ENCODE measurements at places on chromosomes 2 and 18. TPM values are rescaled to one million over a fixed set of nuclear protein-coding genes. Genes with fewer than 3 reads are reported as not detected.

The CDH19 gene
- not detected for total RNA-seq

The TEX44 gene
- total RNA-seq = not detected

The TNFAIP6 gene
- total RNA-seq = 2.2 TPM

GRCh38 chr18:35267161-35267651 is 22.8 kb downstream of the ZSCAN30 start:
- no peak for DNase-seq

GRCh38 chr18:23212161-23212560 is 76.9 kb downstream of the CABLES1 start:
- DNase-seq = no peak

GRCh38 chr2:207333599-207334300 is 168.0 kb upstream of the KLF7 start:
- DNase-seq = peak; percentile 44

GRCh38 chr2:150431561-150432311 is 55.7 kb downstream of the RND3 start:
- DNase-seq = no peak

DNA sequence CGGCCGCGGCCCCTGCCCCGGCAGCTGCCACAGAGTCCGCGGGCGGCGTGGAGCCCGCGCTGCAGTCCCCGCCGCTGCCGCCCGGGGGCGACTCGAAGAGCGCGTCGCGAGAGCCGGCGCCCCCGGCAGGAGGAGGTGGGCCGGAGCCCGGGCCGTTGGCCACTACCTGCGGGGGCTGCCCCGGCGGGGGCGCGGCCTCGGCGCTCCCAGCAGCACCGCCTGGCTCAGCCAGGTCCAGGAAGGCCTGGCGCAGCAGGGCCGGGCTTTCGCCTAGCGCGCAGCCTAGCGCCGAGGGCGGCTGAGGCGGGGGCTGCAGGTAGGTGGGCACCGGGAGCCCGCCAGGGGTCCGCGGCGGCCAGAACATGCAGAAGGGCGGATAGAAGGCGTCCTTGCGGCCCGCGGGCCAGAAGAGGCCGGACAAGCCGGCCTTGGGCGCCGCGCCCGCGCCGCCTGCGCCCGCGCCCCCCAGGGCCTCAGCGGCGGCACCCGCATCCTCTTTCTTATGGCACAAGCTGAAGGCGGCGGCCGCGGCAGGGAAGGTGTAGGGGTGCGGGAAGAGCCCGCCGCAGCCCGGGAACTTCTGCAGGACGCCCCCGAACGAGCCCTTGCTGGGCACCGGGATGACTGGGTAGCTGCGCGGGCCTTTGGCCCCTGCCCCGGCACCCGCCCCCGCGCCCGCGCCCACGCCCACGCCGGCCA is 3.9 kb downstream of the SKOR2 start:
- no peak for DNase-seq

DNA sequence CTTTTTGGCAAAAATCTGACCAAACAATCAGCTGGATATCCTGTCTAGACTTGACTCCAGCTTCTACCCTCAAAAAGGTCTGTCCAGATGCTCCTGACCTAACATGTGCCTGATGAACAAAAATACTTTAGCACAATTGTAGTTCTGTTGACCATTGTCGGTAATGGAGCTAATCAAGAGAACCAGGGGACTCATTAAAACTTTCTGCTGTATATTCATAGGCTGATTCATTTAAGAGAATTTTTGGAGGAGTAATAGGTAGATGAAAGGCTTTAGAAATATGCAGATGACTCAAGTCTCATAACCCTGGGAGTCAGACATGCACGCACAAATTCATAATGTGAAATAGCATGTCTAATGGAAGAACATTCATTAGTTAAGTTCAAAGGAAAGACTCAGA is 514.2 kb downstream of the TXNL1 start:
- DNase-seq = peak; percentile 90

DNA sequence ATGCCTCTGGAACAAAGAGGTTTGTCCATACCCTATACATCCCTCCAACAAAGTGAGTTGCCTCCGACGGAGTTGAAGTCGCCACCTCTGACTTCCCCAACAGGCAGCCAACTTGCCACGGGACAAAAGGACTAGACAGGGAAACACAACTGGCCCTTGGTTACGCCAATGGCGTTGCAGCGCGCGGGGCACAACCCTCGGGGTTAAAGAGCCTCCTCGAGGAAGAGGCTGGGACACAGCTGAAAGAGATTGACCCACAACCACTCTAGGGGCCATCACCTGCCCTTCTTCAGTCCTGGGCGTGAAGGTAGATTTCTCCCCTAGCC is 545 bp downstream of the GTF3C2 start:
- peak; percentile 53 for DNase-seq

GRCh38 chr18:577643-578375 is 2.4 kb upstream of the CETN1 start:
- no peak for DNase-seq

DNA sequence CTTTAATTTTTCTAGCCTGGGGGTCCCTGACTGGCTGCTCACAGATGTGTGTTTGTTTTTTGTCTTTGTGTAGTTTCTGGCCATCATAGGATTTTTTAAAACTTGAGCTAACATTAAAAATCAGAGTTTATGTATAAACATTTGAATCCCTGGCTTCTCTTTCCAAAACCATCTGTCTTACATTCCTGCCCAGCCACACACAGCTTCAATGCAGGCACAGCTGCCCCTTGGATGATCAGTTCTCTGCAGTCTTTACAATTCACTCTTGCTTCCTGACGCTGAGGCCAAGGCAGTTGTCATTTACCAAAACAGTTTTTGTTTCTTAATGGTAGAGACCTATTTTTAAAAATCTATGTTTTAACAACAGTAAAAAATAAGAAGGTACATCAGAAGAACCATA is 169.2 kb upstream of the LRRTM1 start:
- DNase-seq = no peak

- no peak for DNase-seq
Measured at GRCh38 chr18:5709476-5710095, 165.8 kb upstream of the EPB41L3 start.

DNA sequence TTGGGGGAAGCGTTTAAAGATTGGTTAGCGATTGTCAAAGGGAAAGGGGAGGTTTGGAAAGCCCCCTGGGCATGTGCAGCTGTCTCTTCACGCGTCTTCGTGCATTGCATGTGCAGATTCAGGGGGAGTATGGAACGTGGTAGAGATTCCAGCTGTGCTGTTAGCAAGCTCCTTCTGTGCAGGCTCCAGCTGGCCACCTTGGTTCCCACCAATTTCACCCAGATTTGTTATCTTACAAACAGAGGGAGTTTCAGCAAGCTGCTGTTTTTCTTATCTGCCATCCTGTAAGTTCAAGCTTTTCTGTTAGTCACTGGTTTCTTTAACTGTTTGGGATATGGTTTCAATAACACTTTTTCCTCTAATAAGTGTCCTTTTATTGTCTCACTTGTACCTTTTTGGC is 30.4 kb downstream of the FARP2 start:
- no peak for DNase-seq
